ENCODE measurements at places on chromosomes 1 and 21.

DNA sequence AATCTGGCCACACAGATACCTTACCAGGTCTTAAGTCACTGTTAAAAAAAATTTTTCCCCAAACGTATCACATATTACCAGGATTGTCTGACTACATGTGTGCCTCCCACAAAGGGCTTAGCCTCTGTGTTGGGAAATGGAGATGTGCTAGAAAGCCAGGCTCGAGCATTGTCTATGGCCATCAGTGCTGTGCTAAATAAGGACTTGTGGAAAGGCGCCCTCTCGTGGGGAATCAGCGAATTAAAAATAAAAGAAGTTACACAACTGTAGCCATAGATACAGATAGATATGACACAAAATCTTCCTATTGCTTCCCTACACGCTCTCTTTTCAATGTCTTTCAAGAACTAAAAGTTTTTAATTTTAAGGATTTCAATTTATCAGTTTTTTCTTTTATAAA lies 47.5 kb upstream of the CRNN start:
- peak; percentile 70 for DNase-seq

DNA sequence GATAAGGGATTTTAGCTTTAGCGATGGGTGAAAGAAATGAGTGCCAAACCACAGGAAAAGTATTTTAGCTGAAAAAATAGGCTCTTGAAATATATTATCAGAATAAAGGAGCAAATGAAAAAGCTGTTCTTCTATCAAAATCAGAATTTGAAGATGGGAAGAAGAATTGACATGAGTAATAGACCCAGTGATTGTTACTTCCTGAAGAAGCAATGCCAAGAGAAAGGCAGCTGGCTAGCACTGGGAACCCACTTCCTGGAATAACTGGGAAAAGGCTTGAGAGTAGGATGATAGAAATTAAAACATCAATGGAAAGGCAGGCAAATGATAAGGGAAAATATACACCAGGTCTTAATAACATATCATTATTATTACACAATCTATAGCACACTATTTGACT lies 29.9 kb upstream of the LYPLAL1 start:
- DNase-seq = no peak

DNA sequence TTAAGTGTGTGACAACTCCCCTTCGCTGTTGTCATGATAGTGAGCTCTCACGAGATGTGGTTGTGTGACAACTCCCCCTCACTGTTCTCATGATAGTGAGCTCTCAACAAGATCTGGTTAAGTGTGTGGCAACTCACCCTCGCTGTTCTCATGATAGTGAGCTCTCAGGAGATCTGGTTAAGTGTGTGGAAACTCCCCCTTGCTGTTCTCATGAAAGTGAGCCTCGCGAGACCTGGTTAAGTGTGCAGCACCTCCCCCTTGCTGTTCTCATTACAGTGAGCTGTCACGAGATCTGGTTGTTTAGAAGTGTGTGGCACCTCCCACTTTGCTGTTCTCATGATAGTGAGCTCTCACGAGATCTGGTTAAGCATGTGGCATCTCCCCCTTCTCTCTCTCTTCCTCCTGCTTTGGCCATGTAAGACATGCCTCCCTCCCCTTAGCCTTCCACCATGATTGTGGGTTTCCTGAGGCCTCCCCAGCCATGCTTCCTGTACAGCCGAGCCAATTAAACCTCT lies 25.1 kb upstream of the LSS start:
- DNase-seq = no peak

DNA sequence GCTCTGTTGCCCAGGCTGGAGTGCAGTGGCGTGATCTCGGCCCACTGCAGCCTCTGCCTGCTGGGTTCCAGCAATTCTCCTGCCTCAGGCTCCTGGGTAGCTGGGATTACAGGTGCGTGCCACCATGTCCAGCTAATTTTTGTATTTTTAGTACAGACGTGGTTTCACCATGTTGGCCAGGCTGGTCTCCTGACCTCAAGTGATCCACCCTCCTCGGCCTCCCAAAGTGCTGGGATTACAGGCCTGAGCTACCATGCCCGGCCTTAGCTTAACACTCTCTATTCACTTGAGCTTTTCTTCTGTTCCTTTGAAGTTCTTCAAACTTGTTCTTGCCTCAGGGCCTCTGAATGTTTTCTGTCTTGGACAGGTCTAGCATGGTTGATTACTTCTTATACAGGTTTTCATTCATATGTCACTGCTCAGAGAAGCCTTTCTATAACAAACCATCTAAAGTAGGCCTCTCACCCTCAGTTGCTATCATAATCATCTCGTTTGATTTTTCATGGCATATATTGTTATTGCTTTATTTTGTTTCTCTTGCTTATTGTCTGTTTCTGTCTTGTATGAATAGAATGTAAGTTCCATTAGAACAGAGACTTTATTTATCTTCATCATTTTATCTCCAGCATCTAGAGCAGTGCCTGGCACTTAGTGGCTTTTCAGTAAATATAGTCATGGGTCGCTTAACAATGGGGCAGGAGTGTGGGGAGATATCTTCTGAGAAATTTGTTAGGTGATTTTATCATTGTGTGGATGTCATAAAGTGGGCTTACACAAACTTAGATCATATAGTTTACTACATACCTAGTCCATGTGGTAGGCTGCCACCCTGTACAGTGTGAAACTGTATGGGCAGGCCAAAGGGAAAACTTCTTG lies 12.1 kb downstream of the OSBPL9 start:
- DNase-seq = no peak

DNA sequence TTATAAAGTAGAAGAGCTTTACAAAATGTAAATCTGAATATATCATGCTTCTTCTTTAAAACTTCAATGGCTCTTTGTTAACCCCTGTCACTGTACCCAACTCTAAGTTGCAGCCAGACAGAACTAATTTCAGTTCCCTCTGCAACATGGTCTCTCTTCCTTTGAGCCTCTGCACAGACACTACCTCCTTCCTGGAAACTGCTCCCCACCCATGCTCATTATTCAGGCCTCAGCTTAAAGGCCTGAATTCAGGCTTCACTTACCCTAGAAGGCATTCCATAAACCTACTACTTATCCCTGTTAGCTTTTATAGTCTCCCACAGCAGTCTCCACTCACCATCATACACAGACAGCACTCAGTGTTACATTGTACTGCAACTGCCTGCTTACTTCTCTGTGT lies 2.6 kb upstream of the EEIG2 start:
- no peak for DNase-seq

Data from NCI-H1930 (cell line).